ENCODE measurements at places on chromosomes 12 and 14.
A peak's percentile ranks its signal among the peaks of the same experiment; 100 is the strongest.

DNA sequence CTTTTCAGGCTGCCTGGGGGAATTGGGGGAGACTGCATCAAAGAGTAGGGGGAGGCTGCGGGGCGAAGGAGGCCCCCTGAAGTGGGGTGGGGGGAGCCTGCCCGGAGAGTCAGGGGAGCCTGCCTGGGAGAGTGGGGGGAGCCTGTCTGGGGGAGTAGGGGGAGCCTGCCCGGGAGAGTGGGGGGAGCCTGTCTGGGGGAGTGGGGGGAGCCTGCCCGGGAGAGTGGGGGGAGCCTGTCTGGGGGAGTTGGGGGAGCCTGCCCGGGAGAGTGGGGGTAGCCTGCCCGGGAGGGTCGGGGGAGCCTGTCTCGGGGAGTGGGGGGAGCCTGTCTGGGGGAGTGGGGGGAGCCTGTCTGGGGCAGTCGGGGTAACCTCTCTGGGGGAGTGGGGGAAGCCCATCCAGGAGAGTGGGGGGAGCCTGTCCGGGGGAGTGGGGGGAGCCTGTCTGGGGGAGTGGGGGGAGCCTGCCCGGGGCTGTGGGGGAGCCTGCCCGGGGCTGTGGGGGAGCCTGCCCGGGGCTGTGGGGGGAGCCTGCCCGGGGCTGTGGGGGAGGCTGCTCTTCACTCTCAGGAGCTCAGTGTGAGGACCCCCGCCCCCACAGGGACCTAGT lies 6.5 kb upstream of the DEGS2 start:
- H3K36me3 ChIP-seq, result no peaks in the 10 kb centered on the region
- no peaks in the 10 kb centered on the region for H3K27me3 ChIP-seq
- H3K27ac ChIP-seq, result no peak overlapping the region
- DNase-seq, result no peak
- H3K4me3 ChIP-seq, result no peak overlapping the region

GRCh38 chr14:101583006-101583714 lies 21.9 kb downstream of the DIO3 start:
- H3K4me3 ChIP-seq, result no peak overlapping the region
- peaks cover 16% of the 10 kb centered on the region for H3K4me1 ChIP-seq
- no peak overlapping the region for H3K27ac ChIP-seq
- H3K27me3 ChIP-seq, result no peaks in the 10 kb centered on the region
- no peaks in the 10 kb centered on the region for H3K36me3 ChIP-seq

- no peak for DNase-seq
- H3K4me3 ChIP-seq, result peak overlapping the region; percentile 73
- peaks cover 5% of the 10 kb centered on the region for H3K36me3 ChIP-seq
- H3K4me1 ChIP-seq, result peaks cover 11% of the 10 kb centered on the region
- H3K27ac ChIP-seq, result no peak overlapping the region
Observed at GRCh38 chr12:14768823-14769405, 34.4 kb downstream of the WBP11 start.

DNA sequence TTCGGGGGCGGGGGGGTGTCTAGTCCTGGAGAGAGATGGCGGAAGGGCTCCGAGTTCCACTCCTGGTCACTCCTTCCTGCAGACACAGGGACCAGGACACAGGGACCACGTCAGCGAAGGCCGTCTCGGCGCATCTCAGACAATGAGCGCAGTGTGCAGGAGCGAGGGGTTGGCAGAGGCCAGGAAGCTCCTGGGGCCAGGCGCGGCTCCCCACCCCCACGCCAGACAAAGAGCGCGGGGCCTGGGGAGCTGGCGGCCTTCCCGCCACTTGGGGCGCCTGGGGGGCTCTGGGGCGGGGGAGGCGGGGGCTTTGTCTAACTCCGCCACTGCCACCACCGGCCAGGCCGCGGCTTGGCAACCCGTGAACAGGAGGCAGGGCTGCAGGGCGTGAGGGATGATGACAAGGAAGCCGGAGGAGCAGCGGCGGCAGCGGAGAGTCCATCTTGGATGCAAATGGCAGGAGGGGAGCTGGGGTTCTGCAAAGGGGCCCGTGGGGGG lies 2.2 kb downstream of the CDK2AP1 start:
- H3K4me1 ChIP-seq, result peaks cover 5% of the 10 kb centered on the region
- H3K36me3 ChIP-seq, result peaks cover 19% of the 10 kb centered on the region
- peak overlapping the region; percentile 80 for H3K27ac ChIP-seq
- peak; percentile 95 for DNase-seq

- no peaks in the 10 kb centered on the region for H3K36me3 ChIP-seq
- no peaks in the 10 kb centered on the region for H3K4me1 ChIP-seq
- no peaks in the 10 kb centered on the region for H3K27me3 ChIP-seq
- DNase-seq, result no peak
- H3K4me3 ChIP-seq, result no peak overlapping the region
- no peak overlapping the region for H3K27ac ChIP-seq
Observed at GRCh38 chr12:90826036-90826435, 128.9 kb downstream of the CCER1 start.

GRCh38 chr14:64923015-64923414 lies 8.8 kb downstream of the CHURC1 start:
- no peak overlapping the region for H3K4me3 ChIP-seq
- peaks cover 41% of the 10 kb centered on the region for H3K36me3 ChIP-seq
- H3K27me3 ChIP-seq, result no peaks in the 10 kb centered on the region
- no peaks in the 10 kb centered on the region for H3K4me1 ChIP-seq
- DNase-seq, result no peak

DNA sequence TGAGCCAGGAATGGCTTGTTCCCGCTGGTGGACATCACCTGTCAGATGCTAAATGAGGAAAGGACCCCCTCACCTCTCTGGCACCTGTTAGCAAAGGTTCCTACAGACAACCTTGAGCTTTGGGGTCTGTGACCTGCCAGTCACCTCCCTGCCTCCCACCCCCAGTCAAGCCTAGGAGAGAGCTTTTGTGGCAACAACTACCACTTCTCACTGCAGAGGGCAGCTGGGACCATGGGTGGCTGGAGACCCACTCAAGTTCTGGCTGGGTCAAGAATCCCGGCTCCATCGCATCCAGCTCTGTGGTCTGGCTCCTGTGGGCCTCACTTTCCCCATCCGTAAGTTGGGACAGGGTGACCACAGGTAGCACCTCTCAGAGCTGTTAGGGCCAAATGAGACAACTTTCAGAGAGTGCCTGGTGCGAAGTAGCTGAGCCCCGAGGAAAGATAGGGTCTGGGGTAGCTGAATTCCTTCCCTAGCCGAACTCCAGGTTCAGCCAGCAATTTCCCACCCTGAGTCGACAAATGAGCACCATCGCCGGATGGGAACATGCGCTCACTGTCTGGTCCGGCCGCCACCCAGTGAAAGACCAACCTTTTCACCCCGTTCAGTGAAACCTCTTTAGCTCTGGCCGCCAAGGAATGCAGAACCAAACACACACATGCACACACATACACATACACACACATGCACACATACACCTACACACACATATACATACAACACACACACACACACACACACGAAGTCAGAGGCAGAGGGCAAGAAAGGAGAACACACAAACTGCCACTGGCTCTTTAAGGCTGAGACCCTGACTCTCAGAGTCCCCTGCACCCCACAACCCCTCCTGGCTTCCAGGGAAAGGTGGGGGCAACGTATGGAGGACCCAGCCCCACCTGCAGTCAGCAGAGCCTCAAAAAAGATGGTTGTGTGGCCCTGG lies 1.9 kb downstream of the TMEM119 start:
- no peak overlapping the region for H3K27ac ChIP-seq
- H3K4me3 ChIP-seq, result peak overlapping the region; percentile 45
- peaks cover 26% of the 10 kb centered on the region for H3K4me1 ChIP-seq
- no peaks in the 10 kb centered on the region for H3K27me3 ChIP-seq
- no peak for DNase-seq
- H3K36me3 ChIP-seq, result no peaks in the 10 kb centered on the region

DNA sequence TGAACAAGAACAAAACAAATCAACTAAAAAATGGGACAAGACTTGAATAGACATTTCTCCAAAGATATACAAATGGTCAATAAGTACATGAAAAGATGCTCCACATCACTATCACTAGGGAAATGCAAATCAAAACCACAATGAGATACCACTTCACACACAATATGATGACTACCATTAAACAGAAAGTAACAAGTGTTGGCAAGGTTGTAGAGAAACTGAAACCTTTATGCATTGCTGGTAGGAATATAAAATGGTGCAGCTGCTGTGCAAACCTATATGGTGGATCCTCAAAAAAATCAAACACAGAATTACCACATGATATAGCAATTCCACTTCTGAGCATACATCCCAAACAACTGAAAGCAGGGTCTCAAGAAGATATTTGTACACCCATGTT lies 5.2 kb downstream of the SMAGP start:
- no peak overlapping the region for H3K4me3 ChIP-seq
- H3K36me3 ChIP-seq, result no peaks in the 10 kb centered on the region
- no peak overlapping the region for H3K27ac ChIP-seq
- no peaks in the 10 kb centered on the region for H3K27me3 ChIP-seq
- no peak for DNase-seq

DNA sequence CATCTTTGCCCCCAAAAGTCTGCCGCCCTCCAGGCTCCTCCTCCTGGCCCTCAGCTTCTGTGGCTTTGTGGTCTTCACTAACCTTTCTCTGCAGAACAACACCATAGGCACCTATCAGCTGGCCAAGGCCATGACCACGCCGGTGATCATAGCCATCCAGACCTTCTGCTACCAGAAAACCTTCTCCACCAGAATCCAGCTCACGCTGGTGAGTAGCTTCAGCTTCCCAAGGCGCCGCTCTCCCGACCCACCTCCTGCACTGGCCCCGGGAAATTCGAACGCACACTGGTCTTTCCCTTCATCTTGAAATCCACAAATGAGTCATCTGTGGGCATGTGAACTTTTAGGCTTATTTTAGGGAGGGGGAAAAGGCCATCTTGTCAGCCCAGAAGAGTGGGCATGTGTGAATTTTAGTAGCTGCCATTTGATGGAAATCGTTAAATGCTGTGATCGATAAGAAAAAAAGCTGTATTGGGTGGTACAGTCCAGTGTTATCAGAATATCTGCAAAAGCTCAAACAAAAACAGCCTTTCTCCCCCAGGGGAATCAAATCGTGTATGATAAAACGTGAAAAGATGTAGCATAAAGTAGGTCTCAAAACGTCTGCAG lies 700 bp downstream of the SLC35E3 start:
- peak overlapping the region; percentile 66 for H3K27ac ChIP-seq
- peak overlapping the region; percentile 92 for H3K4me3 ChIP-seq
- peaks cover 12% of the 10 kb centered on the region for H3K4me1 ChIP-seq
- peaks cover 7% of the 10 kb centered on the region for H3K36me3 ChIP-seq
- no peaks in the 10 kb centered on the region for H3K27me3 ChIP-seq

- H3K4me1 ChIP-seq, result no peaks in the 10 kb centered on the region
- no peaks in the 10 kb centered on the region for H3K36me3 ChIP-seq
- H3K27ac ChIP-seq, result no peak overlapping the region
Observed at GRCh38 chr14:66105815-66106214, 380.4 kb upstream of the CCDC196 start.

DNA sequence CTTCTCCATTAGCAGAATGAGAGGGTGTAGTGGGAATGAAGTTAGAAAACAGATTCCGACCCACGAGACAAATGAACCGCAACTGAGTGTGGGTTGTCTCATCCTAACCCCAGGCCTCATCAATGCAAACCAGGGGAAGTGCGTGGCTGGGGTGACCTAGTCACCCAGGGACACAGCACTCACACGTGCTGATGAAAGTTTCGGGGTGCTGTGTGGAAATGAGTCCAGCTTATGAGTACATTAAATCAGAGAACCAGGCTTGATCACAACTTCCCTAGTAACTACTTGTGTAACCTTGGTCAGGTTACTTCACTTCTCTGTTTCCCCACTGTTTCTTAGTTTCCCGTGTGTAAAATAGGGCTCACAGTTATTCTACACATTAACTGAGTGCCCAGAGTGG lies 95.4 kb upstream of the CDKN3 start:
- DNase-seq, result no peak
- H3K36me3 ChIP-seq, result no peaks in the 10 kb centered on the region
- no peak overlapping the region for H3K4me3 ChIP-seq
- H3K4me1 ChIP-seq, result no peaks in the 10 kb centered on the region
